NCI-H524 treated with DMSO at 0.1 percent for 48 hours (cell line): ENCODE measurements at places on chromosomes 4 and X.

DNA sequence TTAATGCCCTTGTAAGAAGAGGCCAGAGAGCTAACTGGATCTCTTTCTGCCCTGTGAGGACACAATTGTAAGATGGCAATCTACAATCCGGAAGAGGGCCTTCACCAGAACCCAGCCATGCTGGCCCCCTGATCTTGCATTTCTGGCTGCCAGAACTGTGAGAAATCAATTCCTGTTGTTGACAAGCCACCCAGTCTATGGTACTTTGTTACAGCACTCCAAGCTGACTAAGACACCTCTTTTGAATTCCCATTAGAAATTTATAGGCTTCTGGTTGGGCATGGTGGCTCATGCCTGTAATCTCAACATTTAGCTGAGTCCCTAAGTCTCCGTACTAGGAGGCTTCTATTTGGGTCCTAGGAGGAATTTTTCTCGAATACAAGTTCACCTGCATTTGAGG, 48.8 kb upstream of the RELL1 start:
- no peak for DNase-seq

- no peak for DNase-seq
Observed at GRCh38 chr4:106058921-106059320, 163.7 kb downstream of the NPNT start.

DNA sequence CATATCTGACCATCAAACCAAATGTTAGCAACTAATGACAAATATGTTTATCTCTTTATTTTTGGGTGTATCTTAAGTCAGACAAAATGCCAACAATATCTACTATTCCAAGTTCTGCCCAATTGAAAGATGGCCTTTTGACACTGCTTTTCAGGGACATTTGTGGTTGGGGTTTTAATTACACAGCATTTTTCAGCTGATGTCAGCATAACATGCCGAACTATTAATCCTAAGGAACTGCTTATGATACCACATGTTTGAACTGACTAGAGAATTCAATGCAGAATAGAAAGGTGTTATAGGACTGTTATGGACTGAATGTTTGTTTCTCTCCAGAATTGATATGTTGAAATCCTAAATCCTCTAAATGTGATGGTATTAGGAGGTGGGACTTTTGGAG, 445.1 kb downstream of the TMA16 start:
- no peak for DNase-seq

GRCh38 chr4:87075876-87076275, 141.1 kb downstream of the AFF1 start:
- no peak for DNase-seq

GRCh38 chrX:51608766-51609165, 9.9 kb downstream of the CENPVL3 start:
- DNase-seq, result no peak

- DNase-seq, result no peak
Observed at GRCh38 chr4:26858947-26859401, 1.7 kb upstream of the STIM2 start.

GRCh38 chrX:153476666-153477363, 6.4 kb upstream of the HAUS7 start:
- no peak for DNase-seq
